ENCODE measurements at places on chromosomes 2 and 18.

DNA sequence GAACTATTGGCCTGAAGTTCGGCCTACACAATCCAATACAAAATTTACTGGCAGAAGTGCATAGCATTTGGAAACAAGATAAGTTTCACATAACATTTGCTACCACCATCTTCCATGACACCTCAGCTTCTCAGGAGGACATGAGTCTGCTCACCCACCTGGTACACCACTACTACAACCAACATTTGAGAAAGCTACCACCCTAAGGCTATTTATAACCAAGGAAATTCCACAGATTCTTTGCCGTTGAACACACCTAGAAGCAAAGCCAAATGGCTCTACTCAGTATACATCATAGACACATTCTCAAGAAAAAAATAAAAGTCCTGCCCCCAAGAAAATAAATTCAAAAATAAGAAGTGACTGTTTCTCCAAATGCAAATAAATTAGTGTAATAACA is 145.3 kb downstream of the SPAG16 start:
- H3K36me3 ChIP-seq: no peaks in the 10 kb centered on the region
- peaks cover 3% of the 10 kb centered on the region for H3K4me1 ChIP-seq

DNA sequence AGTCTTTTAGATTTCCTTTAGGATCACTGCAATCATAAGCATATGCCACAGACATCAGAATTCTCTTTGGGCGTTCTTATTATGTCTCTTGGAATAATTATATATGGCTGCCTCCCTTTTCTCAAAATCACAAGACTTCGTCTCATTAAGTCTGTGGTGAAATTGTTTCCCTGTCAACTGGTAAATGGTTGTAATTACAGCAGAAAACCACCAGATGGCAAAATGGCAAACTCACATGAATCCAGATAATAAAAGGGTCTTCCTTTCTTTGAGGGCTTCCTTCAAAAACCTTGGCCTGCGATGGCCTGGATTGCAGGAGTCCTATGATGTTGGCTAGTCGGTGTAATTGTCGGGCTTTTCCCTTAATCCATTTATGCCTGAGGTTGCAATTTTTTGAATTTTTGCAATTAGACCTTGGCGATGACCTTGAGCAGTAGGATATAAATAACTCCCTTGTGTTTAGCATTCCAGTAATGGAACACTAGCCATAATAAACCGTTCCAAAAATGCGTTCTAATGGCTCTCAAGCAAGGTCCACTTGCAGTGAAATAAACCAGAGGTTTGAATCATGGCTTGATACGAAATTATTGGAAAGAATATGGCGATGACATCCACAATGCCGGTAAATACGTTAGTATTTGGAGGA is 656.4 kb downstream of the MBD2 start:
- H3K36me3 ChIP-seq: no peaks in the 10 kb centered on the region
- no peaks in the 10 kb centered on the region for H3K4me1 ChIP-seq
- no peak overlapping the region for H3K27ac ChIP-seq
- H3K27me3 ChIP-seq: no peaks in the 10 kb centered on the region

- no peak overlapping the region for H3K4me3 ChIP-seq
- no peaks in the 10 kb centered on the region for H3K27me3 ChIP-seq
- no peaks in the 10 kb centered on the region for H3K36me3 ChIP-seq
- no peak overlapping the region for H3K27ac ChIP-seq
Observed at GRCh38 chr2:172430027-172430426, 2.6 kb downstream of the ITGA6 start.

DNA sequence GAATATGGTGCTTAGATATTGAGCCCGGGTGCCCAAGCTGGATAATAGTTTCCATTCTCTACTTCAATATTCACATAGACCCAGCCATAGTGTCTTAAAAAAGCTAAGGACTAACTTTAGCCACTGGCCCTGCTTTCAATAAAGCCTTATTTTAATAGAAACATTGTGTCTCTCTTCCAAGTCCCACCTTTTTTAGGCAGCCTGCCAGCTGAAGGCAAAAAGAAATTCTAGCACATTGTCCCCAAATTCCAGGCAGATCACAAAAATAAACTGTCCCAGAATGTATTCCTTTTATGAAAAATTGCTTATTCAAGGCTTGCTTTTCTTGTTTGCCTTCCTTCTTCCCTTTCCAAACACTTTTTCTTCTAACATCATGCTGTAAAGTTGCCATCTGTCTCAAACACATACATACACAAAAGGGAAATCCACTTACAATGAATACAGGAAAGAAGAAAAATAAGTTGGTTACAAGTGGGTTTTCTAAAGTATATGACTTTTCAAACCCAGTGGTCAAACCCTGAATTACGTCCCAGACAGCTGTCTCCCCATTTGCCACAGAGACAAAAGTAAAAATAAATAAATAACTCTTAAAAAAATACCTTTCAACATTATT is 778.5 kb downstream of the BCL11A start:
- H3K4me1 ChIP-seq: no peaks in the 10 kb centered on the region
- H3K27me3 ChIP-seq: no peaks in the 10 kb centered on the region
- H3K27ac ChIP-seq: no peak overlapping the region
- H3K4me3 ChIP-seq: no peak overlapping the region

- DNase-seq: no peak
- no peaks in the 10 kb centered on the region for H3K36me3 ChIP-seq
- no peaks in the 10 kb centered on the region for H3K27me3 ChIP-seq
Observed at GRCh38 chr2:106695919-106696318, 190.0 kb downstream of the ST6GAL2 start.

DNA sequence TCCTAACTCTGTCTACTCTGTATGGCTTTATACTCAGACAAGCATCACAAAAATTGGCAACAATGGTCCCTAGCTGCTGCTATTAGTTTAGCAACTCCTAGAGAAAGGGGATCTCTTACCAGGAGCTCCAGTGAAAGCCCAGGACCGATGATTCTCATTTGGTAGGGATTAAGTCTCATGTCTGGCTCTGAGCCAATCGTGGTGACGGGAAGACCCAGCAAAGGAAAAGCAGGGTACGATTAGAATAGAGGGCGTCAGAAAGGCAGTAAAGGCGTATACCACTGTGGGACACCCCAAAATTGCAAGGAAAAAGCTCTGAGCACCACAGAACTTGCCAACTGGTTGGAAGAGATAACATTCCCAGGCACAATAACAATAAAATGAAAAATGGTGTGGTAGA is 129.5 kb downstream of the MTCL1 start:
- DNase-seq: no peak
- no peaks in the 10 kb centered on the region for H3K27me3 ChIP-seq
- no peak overlapping the region for H3K27ac ChIP-seq
- H3K4me3 ChIP-seq: no peak overlapping the region
- no peaks in the 10 kb centered on the region for H3K36me3 ChIP-seq

- no peak overlapping the region for H3K4me3 ChIP-seq
- no peaks in the 10 kb centered on the region for H3K27me3 ChIP-seq
- H3K4me1 ChIP-seq: no peaks in the 10 kb centered on the region
- no peaks in the 10 kb centered on the region for H3K36me3 ChIP-seq
- no peak overlapping the region for H3K27ac ChIP-seq
Observed at GRCh38 chr2:112339986-112340385, 64.6 kb downstream of the ZC3H6 start.

All from liver (tissue), 10 donors.